ENCODE measurements at places on chromosomes 16 and 17. TPM values are rescaled to one million over a fixed set of nuclear protein-coding genes. Genes with fewer than 3 reads are reported as not detected.
A peak's percentile ranks its signal among the peaks of the same experiment; 100 is the strongest.

DNA sequence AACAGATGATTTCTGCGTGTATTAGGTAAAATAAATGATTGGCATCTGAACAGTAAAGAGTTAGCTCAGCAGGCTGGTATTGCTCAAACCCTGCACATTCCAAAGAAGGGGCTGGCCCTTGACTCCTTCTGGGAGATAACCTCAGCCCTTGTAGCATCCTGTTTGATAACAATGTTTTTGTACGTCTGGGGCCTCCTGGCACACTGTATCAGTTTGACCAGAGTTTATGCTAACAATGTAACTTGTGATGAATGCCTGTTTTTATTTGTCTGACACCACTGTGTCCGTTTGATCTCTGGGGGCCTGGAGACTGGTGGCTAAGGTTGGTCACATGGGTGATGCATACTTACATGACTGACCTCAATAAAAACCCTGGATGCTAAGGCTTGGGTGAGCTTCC is 43.8 kb upstream of the NDRG4 start:
- DNase-seq, result no peak

GRCh38 chr16:12553191-12553590 is 250.5 kb downstream of the CPPED1 start:
- no peak for DNase-seq

- DNase-seq, result no peak
Observed at GRCh38 chr17:6669479-6670212, 18.1 kb downstream of the C17orf100 start.

GRCh38 chr16:73000020-73000906 is 47.7 kb downstream of the ZFHX3 start:
- peak; percentile 82 for DNase-seq

Gene IL32
- total RNA-seq, result 55.0 TPM

DNA sequence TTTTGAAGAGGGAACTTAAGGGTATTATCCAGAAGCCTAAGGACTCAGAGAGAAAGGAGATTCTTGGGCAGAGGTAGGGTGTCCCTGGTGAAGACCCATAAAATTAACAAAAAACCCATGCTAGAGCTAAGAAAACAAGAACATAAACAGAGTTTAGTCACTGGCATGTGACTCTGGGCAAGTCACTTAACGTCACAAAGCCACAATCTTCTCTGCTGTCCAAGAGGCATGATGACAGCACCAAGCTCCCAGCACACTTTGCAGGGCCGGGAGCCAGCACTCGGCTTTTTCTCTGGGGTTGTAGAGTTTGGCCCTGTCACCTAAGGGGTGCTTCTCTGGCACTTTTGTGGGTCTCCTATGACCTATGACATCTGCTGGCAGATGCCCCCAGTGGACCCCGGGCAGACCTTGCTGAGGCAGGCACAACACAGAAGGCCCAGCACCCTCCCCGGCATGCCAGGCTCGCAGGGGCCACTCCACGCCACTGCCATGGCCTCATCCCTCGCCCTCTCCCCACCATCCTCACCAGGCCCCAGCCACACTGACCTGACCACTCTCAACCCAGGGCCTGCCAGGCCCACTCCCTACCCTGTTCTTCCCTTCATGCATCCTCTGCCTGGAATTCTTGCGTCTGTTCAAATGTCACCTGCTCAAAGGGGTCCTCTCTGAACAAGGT is 69.8 kb downstream of the DYNLRB2 start:
- DNase-seq, result no peak

Gene SP2
- total RNA-seq, result 20.6 TPM

Measured in right cardiac atrium (tissue), 5 donors.